Stimulated activated CD4-positive, alpha-beta T cell treated with anti-CD3 and anti-CD28 coated beads, TNF-alpha, amount 100 ng/mL, for 1 hour (primary cell): ENCODE measurements at places on chromosomes 1 and 21.

GRCh38 chr1:200379940-200380588, 29.8 kb downstream of the ZNF281 start:
- no peak for DNase-seq

GRCh38 chr1:72937905-72938304, 655.6 kb upstream of the NEGR1 start:
- DNase-seq: no peak

DNA sequence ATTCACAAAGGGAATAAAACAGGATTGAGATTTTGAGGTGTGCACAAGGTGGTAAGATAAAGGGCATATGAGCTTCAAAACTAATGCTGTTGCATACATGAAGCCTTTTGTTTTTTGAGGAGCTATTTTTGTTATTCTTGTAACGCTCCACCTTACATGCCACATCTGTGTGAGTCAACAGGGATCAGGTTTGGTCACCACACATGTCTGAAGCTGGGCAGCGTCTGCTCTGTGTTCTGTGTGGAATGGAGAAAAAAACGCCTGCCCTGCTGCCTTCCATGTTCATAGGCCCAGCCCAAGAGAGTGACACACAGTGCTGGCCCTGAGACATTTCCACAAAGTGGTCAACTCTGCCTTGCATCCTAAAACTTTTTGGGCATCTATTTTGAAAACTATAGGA, 67.7 kb downstream of the MPZL1 start:
- no peak for DNase-seq

GRCh38 chr1:17060306-17060749, 6.5 kb upstream of the SDHB start:
- DNase-seq: no peak

- no peak for DNase-seq
Measured at GRCh38 chr1:41789661-41790330, 128.9 kb downstream of the HIVEP3 start.

GRCh38 chr1:117967881-117968280, 38.3 kb downstream of the WDR3 start:
- no peak for DNase-seq

DNA sequence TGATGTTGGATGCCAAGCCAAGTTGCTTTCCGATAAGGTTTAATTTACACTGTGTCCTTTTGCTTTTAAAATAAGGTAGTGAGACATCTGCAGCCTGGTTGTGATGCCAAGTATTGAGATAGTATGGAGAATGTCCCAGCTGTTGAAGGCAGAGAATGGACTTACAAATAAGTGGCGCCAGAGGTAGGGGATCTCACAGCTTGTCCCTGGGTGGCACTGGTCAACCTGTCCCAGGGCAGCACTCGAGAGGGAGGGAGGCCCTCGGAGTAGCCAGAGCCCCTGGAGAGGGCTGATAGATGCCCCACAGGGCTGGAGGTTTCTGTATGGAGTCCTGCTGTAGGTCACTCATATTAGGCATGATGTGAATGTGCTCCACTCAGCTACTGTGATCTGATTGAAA, 98.5 kb downstream of the GALNT2 start:
- DNase-seq: no peak

DNA sequence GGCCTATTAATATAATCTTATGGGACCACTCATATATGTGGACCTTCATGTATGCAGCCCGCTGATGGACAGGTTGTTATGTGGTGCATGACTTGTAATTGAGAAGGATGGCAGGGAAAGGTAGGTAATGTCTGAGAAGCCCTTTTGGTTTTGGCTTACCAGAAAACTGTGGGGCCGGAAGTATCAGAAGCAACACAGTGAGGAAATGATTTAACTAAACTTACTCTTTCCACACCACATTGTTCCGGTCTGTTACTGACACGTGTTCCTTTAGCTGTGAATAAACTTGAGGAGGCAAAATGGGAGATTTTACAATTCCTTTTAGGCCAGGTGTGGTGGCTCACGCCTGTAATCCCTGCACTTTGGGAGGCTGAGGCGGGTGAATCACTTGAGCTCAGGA, 32.4 kb downstream of the KIF1B start:
- DNase-seq: no peak

GRCh38 chr21:44613386-44614155, 1.7 kb downstream of the KRTAP10-8 start:
- no peak for DNase-seq

- no peak for DNase-seq
Measured at GRCh38 chr1:236491469-236492136, 32.2 kb upstream of the LGALS8 start.

- DNase-seq: no peak
Measured at GRCh38 chr1:193275773-193276172, 89.4 kb upstream of the B3GALT2 start.

- no peak for DNase-seq
Measured at GRCh38 chr1:214837376-214837775, 234.4 kb downstream of the CENPF start.

GRCh38 chr1:181516706-181517105, 33.4 kb downstream of the CACNA1E start:
- no peak for DNase-seq

DNA sequence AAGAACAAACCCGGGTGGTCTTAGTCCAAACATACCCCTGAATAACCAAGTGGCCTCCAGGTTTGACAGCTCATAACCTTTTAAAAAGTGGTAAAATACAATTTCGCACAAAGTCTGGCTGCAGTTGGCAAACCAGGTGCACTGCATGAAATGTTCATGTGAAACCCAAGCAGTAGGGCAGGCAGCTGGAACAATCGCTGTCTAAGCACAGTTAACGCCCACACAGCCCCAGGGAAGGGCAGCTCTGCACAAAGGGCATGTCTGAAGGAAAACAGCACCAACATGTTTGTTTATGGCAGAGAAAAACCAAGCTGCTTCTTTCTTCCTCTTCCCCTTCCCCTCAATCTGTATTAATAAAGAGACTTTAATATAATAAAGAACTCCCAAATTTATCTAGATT, 49.5 kb downstream of the KIAA1614 start:
- no peak for DNase-seq

DNA sequence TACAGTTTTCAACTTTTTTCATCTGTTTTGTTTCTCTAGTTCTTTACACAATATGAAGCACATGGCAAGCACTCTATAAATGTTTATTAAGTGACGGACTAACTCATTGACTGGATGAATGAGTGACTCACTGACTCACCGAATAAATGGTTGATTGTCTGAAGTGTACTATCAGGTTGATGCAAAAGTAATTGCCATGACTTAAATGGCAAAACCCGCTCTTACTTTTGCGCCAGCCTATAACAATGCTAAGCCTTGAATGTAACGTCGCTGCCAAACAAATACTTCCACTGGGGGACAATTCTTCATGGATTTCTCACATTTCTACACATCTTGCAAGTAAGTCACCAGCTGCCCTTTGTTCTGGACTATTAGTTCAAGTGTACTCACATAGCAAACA, 109.0 kb upstream of the KCTD3 start:
- DNase-seq: no peak

- DNase-seq: no peak
Measured at GRCh38 chr1:74812180-74812541, 79.2 kb downstream of the TYW3 start.

DNA sequence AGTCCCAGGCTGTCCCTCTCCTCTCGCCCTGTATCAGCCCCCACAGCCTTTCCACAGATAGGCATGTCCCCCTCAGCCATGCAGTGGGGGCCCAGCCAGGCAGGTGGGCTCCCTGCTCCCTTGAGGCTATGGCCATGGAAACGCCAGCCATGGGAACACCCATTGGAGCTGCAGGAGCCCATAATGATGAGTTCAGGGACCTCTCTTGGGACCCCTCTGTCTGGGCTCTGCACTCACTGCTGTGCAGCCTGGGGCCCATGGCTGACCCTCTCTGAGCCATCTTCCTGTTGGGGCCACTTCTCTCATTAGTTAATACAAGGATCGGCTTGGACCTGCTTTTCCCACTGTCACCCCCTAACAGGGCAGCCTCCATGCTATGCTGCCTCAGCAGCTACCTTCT, 33.2 kb downstream of the WNT3A start:
- DNase-seq: no peak

- no peak for DNase-seq
Measured at GRCh38 chr1:113991467-113991997, 12.3 kb downstream of the OLFML3 start.

GRCh38 chr1:25662061-25662460, 45.5 kb downstream of the MAN1C1 start:
- no peak for DNase-seq

DNA sequence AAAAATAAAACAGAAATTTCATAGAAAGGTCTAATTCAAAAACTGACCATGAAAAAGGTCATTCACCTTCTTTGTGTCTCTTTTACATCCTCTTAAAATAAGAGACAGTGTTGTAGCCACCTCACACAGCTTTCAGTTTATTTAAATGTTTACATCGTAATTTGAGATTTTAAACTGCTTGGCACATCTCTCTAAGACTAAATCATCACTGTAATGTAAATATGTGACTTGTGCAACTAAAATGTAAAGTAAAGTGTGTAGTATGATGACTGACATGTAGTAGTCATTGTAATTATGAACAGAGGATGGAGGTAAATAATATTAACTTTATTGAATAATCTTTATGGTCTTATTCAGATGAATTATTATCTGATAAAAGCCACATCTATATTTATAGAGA, 283.9 kb downstream of the KCNT2 start:
- DNase-seq: no peak

GRCh38 chr1:104953555-104953954, 1203.9 kb downstream of the AMY1C start:
- no peak for DNase-seq

GRCh38 chr1:165907256-165907857, 79.9 kb downstream of the UCK2 start:
- no peak for DNase-seq

DNA sequence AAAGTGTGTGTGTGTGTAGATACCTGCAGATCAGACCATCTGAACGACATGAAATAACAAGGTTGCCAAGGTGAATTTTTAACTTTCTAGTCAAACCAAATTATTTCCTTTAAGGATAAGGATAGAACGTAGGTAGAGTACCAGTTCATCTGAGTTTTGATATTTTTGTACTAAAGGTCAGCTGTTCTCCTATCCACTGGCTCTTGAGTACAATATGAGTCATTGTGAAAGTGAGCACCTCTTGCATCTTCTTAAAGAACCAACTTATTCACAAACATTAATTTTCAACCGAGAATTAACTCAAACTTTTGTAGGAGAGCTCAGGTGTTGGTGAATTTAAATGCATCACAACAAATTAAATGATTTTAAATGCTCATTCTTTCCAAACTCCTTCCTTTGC, 71.5 kb downstream of the IFI44 start:
- DNase-seq: no peak

GRCh38 chr1:62722796-62723195, 34.6 kb upstream of the DOCK7 start:
- DNase-seq: no peak

DNA sequence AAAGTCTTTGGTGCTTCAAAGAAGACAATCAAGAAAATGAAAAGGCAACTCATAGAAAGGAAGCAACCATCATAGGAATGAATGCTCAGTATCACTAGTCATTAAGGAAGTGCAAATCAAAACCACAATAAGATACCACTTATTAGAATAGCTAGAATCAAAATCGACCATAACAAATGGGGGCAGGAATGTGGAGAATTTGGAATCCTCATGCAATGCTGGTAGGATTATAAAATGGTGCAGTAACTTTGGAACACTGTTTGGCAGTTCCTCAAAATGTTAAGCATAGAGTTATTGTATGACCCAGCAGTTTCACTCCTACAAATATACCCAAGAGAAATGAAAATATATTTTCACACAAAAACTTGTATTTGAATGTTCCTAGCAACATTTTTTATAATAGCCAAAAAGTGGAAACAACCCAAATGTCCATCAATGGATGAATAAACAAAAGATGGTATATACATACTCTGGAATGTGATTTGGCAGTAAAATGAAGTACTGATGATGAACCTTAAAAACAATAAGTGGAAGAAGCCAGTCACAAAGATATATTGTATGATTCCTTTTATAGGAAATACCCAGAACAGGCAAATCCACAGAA, 105.6 kb downstream of the MIS18A start:
- DNase-seq: no peak

DNA sequence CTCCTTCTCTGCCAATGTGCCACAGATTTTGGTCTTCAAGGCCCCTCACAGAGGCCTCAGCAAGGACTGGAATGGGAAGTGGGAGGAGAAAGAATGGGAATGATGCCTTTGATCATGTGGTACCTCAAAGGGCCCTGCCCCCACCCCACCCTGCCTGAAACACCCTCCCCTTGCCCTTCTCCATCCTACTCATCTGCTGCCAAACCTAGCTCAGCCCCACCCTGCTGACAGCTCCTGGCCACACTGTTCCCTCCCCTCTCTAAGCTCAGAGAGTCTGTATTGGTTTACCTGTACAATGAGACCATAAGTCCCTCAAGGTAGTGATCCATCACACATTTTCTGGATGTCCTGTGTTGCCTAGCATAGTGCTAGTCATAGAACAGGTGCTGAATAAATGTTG, 6.7 kb upstream of the ARHGAP30 start:
- no peak for DNase-seq

- no peak for DNase-seq
Measured at GRCh38 chr21:44865561-44866280, 7.8 kb downstream of the PTTG1IP start.

- DNase-seq: no peak
Measured at GRCh38 chr1:177708406-177708805, 261.5 kb downstream of the SEC16B start.

GRCh38 chr1:241600496-241600901, 39.7 kb downstream of the CHML start:
- DNase-seq: no peak

- DNase-seq: no peak
Measured at GRCh38 chr1:35650416-35650815, 9.1 kb upstream of the PSMB2 start.

DNA sequence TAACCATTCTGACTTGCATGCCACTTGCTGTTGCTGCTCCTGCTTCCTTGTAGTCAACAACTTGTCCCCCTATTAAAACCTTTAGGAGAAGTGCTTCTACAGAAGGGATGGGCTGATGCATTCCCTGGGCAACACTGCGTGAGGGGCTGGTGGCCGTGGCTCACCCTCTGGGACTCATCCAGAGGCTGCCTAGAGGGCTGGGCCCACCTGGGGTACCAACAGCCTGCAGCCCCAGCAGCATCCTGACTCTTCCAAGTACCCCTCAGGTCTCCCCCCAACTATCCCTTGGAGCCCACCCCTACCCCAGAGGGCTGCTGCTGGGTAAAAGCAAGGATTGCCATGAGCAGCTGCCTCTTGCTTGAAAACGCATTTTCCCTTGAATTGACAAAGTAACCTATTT, 34.7 kb upstream of the LHX4 start:
- no peak for DNase-seq

DNA sequence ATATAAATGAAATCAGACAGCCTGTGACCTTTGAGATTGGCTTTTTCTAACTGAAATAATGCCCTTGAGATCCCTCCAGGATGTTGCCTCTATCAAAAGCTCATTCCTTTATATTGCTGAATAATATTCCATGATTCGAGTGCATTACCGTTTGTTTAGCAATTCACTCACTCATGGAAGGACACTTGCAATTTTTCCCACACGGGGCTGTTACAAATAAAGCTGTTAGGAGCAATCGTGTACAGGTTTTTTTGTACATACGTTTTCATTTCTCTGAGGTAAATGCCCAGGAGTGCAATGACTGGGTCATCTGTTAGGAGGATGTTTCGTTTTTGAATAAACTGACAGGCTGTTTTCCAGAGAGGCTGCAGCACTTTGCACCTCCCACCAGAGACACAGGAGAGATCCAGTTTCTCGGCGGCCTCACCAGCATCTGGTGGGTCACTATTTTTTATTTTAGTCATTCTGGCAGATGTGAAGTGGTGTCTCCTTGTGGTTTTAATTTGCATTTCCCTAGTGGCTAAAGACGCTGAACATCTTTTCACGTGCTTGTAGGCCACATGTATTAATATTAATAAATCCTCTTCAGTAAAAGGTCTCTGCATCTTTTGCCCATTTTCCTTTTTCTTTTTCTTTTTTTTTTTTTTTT, 11.0 kb downstream of the PRDM15 start:
- no peak for DNase-seq
